ENCODE measurements at places on chromosomes 11 and 22.

DNA sequence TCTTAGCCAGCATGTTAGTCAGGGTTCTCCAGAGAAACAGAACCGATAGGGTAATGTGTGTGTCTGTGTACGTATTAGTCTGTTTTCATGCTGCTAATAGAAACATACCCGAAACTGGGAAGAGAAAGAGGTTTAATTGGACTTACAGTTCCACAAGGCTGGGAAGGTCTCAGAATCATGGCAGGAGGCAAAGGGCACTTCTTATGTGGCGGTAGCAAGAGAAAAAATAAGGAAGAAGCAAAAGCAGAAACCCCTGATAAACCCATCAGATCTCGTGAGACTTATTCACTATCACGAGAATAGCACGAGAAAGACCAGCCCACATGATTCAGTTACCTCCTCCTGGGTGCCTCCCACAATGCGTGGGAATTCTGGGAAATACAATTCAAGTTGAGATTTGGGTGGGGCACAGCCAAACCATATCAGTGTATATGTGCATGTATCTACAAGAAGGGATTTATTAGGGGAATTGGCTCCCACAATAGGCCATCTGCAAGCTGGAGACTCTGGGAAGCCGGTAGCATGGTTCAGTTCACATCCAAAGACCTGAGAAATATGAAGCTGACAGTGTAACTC, 173.7 kb upstream of the NECTIN1 start:
- DNase-seq: no peak

- DNase-seq: no peak
These were observed 17.1 kb downstream of the OVOL1 start for GRCh38 chr11:65803797-65804492.

- DNase-seq: peak; percentile 24
These were observed at the start of gene AMPD3 for GRCh38 chr11:10454878-10455631. TSS of gene AMPD3 (plus strand) at chr11:10455264. CDS start at chr11:10461520, 6,256 bp downstream.

GRCh38 chr11:115678942-115679341, 174.7 kb upstream of the CADM1 start:
- no peak for DNase-seq

DNA sequence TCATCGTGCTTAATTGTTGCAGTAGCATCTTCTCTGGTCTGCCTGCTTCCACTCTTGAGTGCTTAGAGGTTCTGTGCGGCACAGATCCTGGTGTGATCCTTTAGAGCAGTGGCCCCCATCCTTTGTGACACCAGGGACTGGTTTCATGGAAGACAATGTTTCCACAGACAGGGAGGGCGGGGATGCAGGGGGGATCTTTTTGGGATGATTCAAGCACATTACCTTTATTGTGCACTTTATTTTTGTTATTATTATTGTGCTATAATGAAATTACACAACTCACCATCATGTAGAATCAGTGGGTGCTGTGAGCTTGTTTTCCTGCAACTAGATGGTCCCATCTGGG, 76.8 kb upstream of the SHANK2 start:
- no peak for DNase-seq

All from midbrain (tissue), 1 donor.